ENCODE measurements at places on chromosomes 7 and 10.

DNA sequence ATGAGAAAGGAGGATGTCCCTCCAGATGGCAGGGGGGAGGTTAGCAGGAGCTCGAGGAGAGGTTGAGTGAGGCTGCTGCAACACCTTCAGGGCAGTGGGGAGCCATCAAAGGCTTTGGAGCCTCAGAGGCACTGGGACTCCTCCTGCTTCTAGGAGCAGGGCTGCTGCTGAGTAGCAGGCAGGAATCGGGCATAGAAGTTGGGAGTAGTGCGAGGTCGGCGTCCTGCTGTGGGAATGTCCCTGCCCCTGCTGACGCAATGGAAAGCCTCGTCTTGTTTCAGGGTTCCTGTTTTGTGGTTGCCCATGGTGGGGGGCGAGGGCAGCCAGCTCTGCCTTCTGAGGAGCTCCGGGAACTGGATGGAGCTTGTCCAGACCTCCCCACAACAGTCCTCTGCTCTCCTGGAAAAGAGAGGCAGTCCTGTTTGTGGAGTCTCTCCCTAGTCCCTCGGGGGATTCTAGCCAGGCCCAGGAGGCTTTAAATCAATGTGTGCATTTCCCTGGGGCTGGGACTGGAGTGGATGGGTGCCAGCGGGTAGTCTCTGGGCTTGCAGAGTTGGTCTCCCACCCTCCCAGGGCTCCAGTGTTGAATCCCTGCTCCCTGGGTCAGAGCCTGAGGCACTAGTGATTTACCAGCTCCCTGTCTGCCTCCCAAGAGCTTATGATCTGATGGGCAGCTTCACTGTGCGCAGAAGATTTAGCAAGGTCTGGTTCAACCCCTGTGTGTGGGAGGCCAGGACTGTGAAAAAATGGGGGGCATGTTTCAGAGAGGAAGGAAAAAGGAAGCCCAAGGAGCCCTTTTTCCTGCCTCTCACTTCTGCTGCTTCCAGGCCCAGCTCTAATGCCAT is 98.7 kb upstream of the PPIF start:
- no peak for DNase-seq

DNA sequence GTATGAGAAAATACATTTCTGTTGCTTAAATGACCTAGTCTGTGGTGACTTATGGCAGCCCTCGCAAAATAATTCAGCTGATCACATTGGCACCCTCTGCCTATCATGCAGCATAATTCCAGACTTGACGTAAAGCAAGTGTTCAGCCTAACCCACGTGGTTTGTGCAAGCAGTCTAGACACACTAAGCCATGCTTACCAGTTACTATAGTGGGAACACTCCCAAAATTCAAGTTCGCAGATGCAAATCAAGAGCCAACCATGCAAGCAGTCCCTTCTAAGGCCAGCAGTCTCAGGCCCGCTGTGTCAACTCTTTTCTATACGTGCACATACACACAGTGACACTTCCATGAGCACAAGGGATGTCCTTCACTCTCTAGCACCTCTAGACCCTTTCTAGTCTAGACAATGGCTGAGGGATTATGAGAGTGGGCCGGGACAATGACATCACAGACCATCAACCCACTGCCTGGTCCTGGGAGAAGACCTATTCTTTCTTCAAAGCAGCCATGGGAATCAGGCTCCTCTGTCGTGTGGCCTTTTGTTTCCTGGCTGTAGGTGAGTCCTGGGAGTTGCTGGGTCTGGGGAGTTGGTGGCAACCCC is 29.0 kb upstream of the PRSS1 start:
- DNase-seq: no peak

DNA sequence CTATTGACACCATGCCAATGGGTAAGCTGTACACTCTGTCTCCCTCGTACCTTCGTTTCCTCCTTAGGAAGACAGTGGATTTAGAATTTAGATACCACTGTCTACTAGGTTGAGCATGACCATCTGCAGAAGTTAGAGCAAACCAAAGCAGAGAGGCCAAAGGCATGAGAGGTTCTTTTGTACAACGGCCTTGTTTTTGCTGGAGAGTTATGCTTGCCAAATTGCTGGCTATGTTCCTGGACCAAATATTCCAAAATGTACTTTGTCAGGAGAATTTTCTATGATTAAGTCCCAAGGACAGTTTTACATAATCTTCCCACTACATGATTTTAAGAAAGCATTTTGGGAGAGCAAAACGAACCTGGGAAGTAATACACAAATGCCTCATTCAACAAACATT is 47.9 kb upstream of the PLCE1 start:
- no peak for DNase-seq

- DNase-seq: no peak
Measured at GRCh38 chr10:43735907-43736306, 87.2 kb upstream of the ZNF32 start.

GRCh38 chr7:12814107-12814506 is 126.7 kb downstream of the ARL4A start:
- DNase-seq: no peak

DNA sequence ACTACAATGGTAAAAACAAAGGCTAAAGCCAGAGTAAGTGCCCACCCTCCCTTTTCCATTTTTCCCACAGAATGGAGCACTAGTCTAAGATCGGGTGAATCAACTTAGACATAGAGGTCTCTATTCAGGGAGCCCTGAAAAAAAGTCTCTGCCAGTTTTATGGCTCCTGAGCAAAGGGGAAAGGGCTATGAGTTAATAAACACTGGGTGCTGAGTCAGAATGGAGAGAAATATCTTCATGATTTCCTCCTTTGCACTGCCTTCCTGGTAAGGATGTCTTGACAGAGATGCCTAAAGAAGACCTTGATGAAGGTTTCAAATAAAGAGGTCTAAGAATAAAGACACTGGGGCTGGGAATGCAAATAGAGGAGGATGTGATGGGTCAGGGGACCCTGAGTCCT is 607.4 kb upstream of the MBL2 start:
- DNase-seq: no peak

DNA sequence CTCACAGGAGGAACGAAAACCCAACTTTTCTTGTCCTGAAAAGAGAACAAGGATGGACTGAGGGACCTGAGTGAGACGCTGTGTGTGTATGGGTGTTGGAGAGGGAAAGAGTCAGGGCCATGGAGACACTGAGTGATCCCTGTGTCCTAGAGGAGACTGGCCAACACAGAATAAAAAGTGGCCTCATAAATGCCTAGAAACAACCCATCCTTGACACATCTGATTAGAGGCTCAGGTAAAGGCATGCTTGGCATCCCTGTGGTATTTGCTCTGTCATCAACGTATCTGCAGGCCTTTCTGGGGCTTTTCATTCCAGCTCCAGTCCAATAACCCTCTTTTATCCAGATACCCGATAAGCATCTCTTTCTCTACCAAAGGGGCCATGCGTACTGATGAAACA is 86.3 kb downstream of the FGFR2 start:
- no peak for DNase-seq

GRCh38 chr10:110944792-110945396 is 25.5 kb downstream of the SHOC2 start:
- DNase-seq: no peak

DNA sequence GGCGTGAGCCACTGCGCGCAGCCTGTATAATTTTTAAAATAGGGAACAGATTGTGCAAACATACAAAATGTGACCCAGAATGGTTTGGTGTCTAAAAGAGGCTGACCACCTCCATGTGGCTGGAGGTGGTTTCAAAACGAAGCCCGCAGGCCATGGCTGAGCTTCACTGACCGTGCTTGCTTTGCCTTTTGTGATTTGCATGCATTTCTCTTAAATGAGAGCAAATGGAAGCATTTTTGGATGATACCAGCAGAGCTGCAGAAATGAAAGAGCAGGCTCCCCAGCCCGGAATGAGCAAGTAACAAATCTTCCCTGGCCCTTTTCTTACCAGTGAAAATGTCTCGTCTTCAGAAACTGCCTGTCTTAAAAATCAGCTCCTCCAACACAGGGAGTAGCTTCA is 239.9 kb downstream of the CAMK1D start:
- no peak for DNase-seq

DNA sequence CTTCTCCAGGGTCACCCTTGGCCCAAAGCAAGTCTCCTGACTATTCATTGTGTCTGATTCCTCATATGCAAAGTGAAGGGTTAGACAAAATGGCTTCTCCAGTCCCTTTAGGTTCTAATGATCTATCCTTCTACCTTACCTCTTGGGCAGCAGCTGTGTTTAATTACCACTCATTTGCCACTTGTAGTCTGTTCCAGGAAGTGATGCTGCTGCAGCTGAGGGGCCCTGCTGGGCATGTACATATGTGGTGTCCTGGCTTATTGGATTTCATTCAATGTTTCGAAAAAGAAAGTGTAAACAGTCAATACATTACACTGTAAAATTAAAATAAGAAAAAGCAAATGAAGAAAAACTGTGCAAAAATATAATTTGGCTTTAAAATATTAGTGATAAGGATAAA is 36.6 kb downstream of the SCIN start:
- peak; percentile 79 for DNase-seq

- DNase-seq: no peak
Measured at GRCh38 chr10:33416209-33416608, 81.7 kb upstream of the NRP1 start.

- DNase-seq: no peak
Measured at GRCh38 chr7:108076156-108076555, 54.0 kb downstream of the LAMB4 start.

GRCh38 chr7:136399385-136399784 is 422.2 kb upstream of the MTPN start:
- DNase-seq: no peak

- DNase-seq: no peak
Measured at GRCh38 chr7:46633200-46633599, 712.1 kb upstream of the IGFBP3 start.

DNA sequence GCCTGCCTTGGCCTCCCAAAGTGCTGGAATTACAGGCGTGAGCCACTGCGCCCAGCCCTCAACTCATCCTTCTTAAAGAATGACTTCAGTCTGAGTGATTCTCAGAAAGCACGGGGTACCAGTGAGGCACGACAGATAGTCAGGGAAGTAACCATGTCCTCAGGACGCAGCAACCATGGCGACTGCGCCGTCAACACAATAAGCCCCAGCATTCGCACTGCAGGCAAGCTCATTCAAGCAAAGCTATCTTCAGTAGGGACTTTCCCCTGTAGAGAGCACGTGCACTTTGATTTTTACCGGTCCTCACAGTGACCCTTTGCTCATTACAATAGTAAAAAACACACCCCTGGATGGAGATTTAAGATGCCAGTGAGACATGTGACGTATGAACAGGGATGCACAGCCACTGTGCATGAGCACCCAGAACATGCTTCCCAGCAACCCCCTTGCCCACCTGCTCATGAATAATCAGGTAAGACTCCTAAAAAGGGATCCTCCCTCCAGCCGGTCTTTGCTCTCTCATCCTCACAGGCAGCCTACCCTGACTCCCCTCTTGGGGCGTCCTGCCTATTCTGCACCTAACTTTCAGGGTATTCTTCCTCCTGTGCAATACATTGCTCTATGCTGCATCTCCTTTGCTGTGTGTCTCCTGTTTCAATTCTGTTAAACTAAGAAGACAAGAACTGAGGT is 9.1 kb downstream of the WDR86 start:
- no peak for DNase-seq

GRCh38 chr10:73113551-73113950 is 3.3 kb downstream of the NUDT13 start:
- DNase-seq: no peak

DNA sequence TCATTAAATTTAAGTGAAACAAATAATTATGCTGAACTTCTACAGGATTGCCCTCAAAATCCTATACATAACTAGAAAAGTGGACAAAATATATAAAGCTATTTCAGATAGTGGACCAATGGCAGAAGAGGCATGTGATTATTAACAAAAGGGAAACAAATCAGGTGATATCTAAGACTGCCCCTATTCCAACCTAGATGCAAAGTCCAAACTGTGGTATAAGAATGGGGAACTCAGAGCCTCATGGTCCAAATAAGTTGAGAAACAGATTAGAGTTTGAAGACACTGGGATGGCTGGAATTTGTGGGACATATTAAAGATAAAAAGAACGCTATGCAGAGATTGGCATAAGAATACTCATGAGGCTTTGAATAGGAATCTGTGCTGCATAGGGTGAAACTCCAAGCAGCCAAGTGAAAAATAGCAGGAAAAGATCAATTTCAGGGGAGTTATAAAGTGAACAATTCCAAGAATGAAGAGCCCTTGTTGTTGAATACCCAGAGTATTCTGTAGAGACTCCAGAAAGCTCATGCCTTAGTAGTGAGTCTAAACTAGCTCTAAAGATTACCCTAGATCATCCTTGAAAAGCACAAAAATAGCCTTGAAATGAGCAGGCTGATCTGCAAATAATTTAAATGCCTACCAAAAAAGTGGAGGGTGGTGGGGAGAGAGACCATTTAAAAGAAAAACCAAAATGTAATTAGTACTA is 152.4 kb downstream of the IMMP2L start:
- DNase-seq: no peak

DNA sequence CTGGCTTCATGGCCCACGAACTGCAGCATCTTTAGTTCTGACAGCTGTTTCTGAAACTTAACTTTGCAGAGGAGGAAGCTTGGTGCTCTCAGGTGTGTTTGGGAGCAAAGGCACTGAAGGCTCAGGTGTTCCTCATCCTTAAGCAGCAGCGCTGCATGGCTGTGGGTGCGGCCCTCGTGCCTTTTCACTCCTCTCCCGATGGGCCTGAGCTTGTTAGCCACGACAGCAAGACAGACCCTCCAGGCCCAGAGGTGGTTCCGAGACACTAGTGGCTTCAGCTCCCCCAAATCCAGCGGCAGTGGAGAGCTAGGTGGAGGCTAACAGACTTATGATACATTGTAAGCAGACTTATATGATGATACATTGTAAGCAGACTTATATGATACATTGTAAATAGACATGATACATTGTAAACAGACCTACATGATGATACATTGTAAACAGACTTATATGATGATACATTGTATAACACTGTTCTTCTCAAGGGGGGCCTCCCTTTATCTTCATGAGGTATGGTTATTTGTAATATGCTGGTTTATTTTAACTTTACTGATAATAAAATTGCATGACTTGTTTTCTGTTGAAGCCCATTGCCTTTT is 14.1 kb downstream of the PFKP start:
- DNase-seq: no peak

GRCh38 chr10:103894441-103894864 is 23.5 kb downstream of the STN1 start:
- no peak for DNase-seq

- DNase-seq: no peak
Measured at GRCh38 chr10:93079663-93080349, 6.1 kb downstream of the CYP26A1 start.

- no peak for DNase-seq
Measured at GRCh38 chr7:55792048-55792447, 70.5 kb downstream of the SEPTIN14 start.

DNA sequence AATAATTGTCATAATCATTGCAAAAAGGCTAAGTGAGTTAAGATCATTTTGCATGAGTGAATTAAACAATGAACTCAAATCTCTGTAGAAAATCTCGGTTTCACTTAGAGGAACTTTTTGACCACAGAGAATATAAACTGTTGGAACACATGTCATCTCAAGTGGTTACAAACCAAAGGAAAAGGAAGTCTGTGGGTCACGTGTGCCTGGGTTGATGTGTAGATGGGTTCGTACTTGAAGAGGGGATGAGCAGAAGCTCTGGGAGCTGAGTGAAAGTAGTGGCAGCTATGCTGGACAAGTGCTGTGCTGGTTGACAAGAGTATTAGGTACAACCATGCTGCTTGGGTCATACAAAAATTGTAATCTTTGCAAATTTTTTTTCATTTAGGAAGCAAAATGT is 35.0 kb downstream of the GLRX3 start:
- no peak for DNase-seq
